ACHN (cell line): ENCODE measurements at places on chromosomes 5 and 9.
A peak's percentile ranks its signal among the peaks of the same experiment; 100 is the strongest.

GRCh38 chr5:108711898-108712297, 35.8 kb upstream of the FER start:
- DNase-seq: no peak

DNA sequence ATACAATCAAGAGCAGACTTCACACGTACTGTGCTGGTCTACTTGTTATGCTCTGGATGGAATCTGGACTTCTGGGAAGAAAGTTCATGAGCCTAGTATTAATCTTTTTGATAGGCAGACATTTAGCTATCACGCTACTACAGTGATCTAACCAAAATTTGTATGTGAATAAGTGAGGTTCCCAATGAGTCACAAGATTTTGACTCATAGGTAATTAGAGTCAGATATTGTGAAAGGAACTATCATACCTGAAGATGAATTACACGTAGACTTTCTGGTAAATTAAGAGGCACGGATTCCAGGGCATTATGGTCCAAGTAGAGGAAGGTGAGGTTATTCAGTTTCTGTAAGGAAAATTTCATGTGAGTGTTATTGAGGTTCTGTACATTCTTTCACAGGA, 18.4 kb downstream of the OGN start:
- DNase-seq: no peak

DNA sequence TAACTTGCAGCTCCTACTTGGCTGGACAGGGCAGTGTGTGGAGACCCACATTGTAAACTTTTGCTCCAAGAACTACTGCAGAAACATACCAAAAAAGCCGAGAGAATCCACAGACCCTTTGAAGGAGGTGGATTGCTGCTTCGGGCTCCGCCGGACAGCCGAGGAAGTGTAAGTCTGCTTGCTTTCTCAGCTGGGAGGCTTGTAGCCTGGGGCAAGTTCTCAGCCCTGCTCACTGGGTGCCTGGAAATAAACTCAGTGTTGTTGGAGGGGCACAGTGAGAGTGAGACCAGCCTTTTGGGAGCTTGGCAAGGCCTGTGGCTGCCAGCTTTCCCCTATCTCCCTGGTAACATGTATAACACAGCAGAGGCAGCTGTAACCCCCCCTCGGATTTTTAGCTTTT, 215.6 kb downstream of the SYK start:
- DNase-seq: no peak

DNA sequence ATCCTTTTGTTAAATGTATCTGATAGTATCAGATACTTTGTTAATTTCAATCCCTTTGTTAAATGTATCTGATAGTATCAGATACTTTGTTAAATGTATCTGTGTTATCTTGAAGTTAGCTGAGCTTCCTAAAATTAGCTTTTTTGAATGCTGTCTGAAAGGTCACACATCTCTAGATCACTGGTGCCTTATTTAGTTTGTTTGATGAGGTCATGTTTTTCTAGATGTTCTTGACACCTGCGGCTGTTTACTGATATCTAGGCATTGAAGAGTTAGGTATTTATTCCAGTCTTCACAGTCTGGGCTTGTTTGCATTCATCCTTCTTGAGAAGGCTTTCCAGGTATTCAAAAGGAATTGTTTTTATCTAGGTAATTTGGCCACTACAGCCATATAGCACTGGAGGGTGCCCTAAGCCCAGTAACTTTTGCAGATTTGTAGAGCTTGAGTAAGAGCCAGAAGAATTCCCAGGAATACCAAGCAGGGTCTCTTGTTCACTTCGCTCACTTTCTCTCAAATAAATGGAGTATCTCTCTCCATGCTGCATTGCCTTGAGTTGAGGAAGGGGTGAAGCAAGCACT, 435.4 kb upstream of the GRAMD2B start:
- DNase-seq: no peak

DNA sequence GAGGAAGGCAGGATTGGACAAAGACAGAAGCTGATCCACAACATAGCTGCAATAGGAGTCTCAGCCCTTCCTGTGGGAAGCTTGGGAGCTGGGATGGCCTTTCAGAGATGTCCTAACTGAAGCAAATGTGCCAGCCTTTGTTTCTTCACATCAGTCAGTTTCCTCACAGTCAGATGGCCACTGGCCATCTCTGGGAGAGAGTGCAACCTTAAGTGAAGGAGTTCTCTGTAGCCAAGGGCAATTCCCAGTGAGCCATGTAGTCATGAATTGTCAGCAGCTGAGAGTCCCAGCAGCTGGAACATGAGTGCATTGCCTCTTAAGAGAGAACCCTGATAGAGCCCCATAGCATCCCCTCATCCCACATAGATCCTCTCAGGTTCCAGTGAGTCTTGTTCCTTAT, 89.1 kb upstream of the LIFR start:
- DNase-seq: no peak

- no peak for DNase-seq
Observed at GRCh38 chr5:64653766-64654560, 36.3 kb upstream of the SHISAL2B start.

GRCh38 chr5:136332223-136333015, 32.9 kb downstream of the TRPC7 start:
- DNase-seq: no peak

- no peak for DNase-seq
Observed at GRCh38 chr9:31699836-31700235, 684.6 kb upstream of the ACO1 start.

- DNase-seq: peak; percentile 55
Observed at GRCh38 chr9:17116400-17116837, 18.4 kb upstream of the CNTLN start.

- no peak for DNase-seq
Observed at GRCh38 chr5:64786372-64786771, 17.6 kb downstream of the CWC27 start.

- DNase-seq: no peak
Observed at GRCh38 chr9:127500399-127500798, 49.1 kb downstream of the LRSAM1 start.

GRCh38 chr5:172443441-172444109, 10.8 kb downstream of the SH3PXD2B start:
- peak; percentile 63 for DNase-seq

- no peak for DNase-seq
Observed at GRCh38 chr9:85658716-85659115, 83.0 kb downstream of the AGTPBP1 start.

GRCh38 chr5:117568622-117569021, 994.0 kb upstream of the SEMA6A start:
- no peak for DNase-seq

GRCh38 chr5:171659896-171660295, 125.7 kb upstream of the SMIM23 start:
- DNase-seq: no peak

DNA sequence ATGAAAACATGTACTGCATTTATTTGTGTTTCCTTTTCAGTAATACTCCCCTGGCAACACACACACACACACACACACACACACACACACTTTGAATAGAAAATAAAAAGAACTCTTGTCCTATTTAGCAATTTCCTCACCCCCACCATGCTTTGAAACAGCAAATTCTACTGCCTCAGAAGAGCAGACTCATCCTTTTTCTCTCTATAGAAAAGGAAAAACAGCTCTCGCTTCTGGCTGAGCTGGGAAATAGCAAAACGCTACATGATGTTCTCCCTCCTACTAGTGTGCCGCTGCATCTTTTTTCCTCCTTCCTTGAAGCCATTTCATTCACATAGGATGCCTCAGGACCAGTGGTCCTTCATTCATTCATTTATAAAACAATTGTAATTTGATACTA, 453.6 kb downstream of the CSNK1G3 start:
- DNase-seq: no peak

DNA sequence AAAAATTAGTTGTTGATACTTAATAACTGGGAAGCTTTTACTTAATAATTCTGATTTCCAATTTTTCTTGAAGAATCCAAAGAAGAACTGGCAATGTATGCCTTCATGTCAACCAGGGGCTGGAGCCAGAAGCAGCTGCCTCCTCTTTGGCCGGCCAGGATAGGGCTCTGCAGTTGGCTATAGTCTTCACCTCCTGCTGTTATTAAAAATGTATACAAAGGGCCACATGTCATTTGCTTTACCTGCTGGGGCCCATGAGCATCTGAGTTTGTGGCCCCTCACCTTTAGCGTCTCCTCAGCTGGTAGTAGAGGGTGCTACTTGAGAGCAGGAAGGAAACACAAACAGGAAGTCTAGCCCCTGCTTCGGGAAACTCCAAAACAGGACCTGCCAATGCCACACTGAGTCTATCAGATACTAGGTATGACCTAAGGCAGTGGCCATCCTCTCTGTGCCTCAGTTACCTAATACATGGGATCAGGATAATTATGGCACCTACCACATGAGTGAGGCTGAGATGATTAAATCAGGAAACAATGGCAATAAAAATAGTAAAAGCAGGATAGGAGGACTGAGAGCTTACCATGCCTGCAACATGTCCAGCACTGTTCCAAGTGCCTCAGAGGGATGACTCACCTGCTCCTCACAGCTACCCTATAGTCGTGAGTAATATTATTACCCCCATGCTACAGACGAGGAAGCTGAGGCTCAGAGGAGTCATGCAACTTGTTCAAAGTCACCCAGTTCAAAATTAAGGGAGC, 21.3 kb downstream of the CCDC69 start:
- DNase-seq: no peak

- DNase-seq: no peak
Observed at GRCh38 chr5:54580997-54581811, 63.6 kb downstream of the SNX18 start.

GRCh38 chr5:138873466-138874221, 1.5 kb downstream of the LRRTM2 start:
- no peak for DNase-seq

DNA sequence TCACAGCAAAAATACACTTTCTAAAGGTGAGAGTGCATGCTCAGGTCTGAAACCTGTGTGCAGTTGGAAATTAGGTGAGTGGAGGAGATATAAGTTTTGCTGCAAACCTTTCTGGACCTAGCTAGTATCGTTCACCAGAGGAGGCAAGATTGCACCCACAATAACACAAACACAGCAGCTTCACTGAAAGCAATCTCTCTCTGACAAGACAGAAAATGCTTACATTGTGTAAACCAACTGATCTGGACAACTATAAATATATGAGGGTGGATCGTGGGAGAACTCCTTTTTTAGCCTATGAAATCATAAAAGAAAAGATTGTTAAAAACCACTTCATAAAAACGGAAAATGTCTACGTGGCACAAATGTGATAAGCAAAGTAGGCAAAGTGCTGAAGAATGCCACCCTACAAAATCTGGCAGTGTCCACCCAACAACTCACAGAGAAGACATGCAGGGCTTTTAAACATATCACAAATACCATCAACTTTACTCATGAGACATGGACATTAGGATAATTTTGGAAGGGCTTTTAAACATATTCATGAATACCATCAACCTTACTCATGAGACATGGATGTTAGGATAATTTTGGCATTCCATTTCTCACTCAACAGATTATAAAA, 134.3 kb downstream of the CDH18 start:
- DNase-seq: no peak

GRCh38 chr9:114931407-114931806, 1.0 kb upstream of the TNFSF8 start:
- DNase-seq: no peak

- DNase-seq: no peak
Observed at GRCh38 chr5:128770907-128771306, 194.4 kb upstream of the SLC27A6 start.

- DNase-seq: no peak
Observed at GRCh38 chr9:14104496-14104895, 209.4 kb downstream of the NFIB start.

- DNase-seq: no peak
Observed at GRCh38 chr5:174503461-174504265, 220.7 kb upstream of the MSX2 start.
